Gastrocnemius medialis (tissue), 4 donors: ENCODE measurements at places on chromosomes 4 and X. TPM values are rescaled to one million over a fixed set of nuclear protein-coding genes. Genes with fewer than 3 reads are reported as not detected.

The FAM193A gene
- 18.9 TPM for total RNA-seq

The DOK7 gene
- 10.5 TPM for total RNA-seq

The LINC00632 gene
- total RNA-seq, result 6.0 TPM

The RTL5 gene
- total RNA-seq, result 0.51 TPM

The DAPP1 gene
- total RNA-seq, result 0.15 TPM

The CDKL5 gene
- 3.0 TPM for total RNA-seq

The VEGFD gene
- total RNA-seq, result 7.7 TPM

The MUC7 gene
- total RNA-seq, result not detected
